ENCODE measurements at places on chromosomes 11 and 22.

- DNase-seq: no peak
These were observed 879.9 kb upstream of the TENM4 start for GRCh38 chr11:80320765-80321164.

DNA sequence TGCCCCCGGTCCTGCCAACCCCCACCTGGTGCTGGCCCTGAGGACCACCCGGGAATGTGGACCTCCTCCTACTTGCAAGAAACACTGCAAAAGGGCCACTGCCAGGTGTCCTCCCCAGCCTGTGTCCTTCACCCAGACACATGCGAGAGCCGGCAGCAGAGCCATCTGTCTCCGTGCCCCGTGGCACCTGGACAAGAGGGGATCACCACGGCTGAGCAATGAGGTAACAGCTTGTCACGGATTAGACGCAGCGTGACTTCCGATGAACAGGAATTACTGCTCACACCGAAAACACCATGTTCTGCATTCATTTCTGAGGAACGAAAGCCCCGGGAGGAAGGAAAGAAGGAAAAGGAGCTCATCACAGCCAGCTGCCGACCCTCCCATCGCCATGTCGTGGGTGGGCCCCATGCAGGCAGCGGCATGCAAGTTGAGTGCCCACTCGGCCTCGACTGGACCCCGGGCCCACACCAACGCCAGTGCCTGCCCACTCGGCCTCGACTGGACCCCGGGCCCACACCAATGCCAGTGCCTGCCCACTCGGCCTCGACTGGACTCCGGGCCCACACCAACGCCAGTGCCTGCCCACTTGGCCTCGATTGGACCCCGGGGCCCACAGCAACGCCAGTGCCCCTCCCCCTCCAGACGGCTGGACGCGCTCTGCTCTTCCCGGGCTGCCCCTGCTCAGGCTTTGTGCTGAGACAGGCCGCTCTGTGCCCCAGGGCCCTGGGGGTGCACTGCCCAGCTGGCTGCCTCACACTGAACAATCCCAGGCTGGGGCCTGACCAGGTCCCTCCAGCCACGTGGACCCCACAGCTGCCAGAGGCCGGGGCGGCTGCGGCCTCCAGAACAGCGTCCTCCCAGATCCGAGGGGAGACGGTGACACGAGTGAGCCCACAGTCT lies 22.0 kb downstream of the CHID1 start:
- DNase-seq: no peak

DNA sequence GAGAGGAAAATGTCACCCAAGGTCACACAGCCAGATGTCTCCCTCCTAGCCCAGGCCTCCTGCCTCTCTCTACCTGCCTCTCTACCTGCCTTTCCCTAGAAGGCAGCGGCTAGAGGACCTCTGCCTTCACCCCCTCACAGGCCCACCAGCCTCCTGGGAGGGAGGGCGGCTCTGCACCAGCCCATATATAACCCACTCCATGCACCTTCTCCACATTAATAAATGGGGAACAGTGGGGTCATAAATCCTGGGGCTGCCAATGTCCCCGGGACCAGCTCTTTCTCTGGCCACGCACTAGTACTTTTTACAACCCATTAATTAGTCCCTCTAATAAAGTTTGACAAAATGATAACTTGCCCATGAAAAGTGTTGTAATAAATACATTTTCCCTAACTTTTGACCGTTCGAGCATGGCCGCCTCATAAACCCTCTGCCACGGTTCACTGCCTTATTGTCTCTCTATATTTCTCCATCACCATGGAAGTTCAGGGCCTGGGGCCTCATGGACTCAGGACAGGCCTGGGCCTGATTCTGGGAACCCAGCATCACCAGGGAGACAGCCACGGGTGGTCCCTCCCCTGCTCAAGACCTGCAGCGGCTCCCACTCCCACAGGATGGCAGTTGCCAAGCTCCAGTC lies 102.1 kb downstream of the MN1 start:
- no peak for DNase-seq

- no peak for DNase-seq
These were observed 13.0 kb downstream of the GUCD1 start for GRCh38 chr22:24541681-24542515.

GRCh38 chr22:50683086-50683993 lies 10.7 kb downstream of the SHANK3 start:
- no peak for DNase-seq

GRCh38 chr11:104526006-104526405 lies 362.1 kb upstream of the PDGFD start:
- no peak for DNase-seq

- peak; percentile 19 for DNase-seq
These were observed 26.2 kb upstream of the PARVG start for GRCh38 chr22:44154436-44154942.

DNA sequence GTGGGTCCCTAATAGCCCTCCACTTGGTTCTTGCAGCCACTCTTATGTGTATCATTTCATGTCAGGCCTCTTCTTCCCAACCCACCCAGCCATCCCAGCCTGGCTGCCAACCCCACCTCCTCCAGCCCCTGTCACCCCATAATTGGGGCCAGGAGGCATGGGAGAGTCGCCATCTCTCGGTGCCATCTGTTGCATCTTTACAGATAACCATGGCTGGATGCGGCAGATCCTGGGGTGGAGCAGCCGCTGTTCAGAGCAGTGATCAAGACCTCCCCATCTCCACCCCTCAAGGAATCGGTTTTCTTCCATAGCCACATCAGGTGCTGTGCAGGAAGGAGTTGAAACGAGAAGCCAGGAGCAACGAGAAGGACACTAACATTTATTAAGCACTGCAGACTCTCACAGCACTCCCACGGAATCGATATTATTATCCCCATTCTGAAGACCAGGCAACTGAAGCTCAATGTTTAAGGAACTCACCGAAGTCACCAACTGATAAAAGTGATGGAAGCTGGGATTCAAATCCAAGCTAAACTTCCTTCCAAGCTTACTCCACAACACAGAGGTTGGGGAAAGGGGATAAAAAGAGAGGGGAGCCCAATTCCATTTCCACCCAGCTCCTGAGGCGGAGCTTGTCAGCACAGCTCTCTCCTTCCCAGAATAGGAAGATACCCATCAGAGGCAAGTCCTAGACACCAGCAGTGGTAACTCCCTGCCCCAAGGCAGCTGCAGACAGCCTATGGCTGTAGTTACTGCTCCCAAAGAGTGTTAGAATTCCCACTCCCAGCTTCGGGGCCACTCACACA lies 2.7 kb downstream of the SLC43A1 start:
- no peak for DNase-seq

DNA sequence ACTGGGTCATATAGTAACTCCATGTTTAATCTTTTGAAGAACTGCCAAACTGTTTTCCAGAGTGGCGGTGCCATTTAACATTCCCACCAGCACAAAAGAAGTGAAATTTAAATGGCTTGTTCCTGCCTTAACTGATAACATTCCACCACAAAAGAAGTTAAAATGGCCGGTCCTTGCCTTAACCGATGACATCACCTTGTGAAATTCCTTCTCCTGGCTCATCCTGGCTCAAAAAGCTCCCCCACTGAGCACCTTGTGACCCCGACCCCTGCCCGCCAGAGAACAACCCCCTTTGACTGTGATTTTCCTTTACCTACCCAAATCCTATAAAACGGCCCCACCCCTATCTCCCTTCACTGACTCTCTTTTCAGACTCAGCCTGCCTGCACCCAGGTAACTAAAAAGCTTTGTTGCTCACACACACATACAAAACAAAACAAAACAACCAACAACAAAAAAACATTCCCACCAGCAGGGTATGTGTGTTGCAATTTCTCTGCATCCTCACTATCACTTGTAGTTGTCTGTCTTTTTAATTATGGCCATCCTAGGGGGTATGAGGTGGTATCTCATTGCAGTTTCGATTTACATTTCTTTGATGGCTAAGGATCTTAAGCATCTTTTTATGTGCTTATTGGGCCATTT lies 109.0 kb downstream of the FAR1 start:
- DNase-seq: no peak

GRCh38 chr11:34316347-34317035 lies 41.3 kb downstream of the ABTB2 start:
- no peak for DNase-seq

GRCh38 chr11:11089805-11090204 lies 232.0 kb upstream of the ZBED5 start:
- no peak for DNase-seq

- DNase-seq: no peak
These were observed 50.9 kb upstream of the ATXN10 start for GRCh38 chr22:45620706-45621105.

DNA sequence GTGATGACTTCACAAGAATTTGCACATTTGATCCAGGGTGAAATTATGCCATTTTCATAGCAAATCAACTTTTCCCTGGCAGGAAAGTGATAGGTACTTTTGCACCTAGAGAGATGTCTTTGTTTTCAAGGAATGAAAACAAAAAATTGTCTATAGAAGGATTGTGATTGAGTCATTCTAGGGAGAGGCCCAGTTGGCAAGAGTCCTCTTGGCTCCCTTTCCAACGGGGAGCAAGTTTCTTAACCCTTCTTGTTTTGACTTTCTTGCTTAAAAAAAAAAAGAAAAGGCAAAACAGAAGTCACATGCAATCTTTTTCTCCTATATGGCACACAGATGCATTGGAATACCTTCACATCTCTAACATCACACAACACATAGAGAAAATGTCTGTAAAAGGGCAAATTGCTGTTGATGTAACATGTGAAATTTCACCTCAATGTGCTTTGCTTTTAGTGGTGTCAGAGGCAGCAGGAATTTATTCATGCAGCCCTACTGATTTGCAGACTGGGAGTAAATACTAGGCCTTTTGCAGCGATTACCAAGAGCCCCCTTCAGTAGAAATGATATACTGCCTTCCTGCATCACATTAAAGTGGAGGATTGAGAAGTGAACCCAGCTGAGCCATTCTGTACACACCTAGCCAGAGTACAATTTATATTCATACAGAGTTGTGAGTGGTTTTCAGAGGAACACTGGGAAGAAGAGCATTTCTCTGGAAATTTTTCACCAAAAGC lies 290.7 kb upstream of the MPPED2 start:
- DNase-seq: no peak

GRCh38 chr11:18171377-18172000 lies 1.1 kb upstream of the MRGPRX4 start:
- DNase-seq: no peak

DNA sequence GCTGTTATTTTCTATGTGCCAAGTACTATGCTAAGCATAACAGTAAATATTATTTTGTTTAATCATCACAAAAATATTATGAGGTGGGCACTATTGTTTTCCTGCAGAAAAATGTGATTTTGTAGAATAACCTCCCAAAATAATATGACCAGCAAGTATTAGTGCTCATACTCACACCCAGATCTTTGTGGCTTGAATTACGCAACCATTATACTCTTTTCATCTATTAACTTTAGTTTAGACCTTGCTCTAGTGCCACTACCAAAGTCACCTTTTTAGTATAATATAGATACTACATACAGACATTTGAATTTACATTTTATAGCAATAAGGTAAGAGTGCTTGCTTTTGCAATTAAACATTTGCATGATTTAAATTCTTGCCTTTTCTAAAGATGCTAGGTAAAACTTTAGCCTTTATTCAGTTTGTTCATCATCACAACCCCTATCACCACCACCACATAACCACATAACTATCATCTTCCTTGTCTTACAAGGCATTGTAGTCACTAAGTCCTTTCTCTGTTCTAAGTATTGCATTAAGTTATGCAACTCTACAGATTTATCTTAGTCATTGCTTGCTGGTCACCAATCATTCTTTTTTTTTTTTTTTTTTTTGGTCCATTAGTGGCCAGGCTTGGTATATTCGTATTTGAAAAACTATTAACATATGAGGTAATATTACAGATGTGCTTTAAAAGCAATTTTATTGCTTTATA lies 68.4 kb downstream of the GAS2 start:
- no peak for DNase-seq

DNA sequence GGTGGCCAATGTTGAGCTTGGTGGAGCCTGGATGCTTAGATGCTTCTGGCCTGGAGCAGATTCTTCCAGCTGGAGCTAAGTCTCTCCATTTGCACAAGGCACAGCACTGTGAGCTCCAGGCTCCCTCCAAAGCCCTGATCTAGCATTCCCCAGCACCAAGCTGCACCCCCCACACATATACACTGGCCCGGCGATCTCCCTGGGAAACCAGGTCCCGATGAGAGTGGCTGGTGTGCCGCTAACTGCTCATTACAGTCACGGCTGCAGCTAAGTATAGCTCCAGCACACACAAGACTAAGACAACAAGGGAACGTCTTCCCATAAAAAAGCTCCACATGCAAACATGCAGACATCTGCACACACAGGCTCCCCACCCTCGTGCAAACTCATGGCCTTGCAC lies 17.6 kb downstream of the KCNC1 start:
- DNase-seq: no peak

DNA sequence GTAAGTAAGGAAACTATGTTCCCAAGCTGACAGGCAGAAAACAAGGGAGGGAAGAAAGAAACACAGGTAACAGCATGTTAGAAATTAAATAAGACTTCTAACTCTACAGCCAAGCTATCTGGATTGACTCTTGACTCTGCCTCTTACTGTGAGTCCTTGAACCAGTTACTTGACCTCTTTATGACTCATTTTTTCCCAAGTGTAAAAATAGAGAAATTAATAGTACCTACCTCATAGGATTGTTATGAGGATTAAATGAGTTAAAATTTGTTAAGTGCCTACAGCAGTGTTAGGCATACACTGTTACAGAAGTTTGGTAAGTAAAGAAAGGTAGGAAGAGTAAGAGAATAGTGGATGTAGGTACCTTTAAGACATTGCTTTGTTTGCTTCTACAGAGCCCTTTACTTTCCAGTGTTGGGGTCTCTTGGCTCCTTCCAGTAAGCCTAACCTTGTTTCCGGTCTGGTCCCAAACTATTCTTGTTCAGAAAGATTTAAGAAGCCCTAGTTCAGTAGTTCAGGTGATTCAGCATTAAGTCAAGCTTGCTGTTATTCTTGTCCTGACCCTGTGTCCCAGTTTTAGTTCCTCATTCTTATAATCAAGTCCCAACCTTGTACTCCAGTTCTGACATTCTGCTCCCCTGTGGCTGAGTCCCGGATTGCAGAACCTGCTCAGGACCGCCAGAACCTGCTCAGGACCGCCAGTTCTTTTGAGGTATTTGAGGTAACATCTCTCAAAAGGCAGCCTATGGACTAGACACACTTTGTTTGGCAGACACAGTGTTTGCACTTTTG lies 963.4 kb upstream of the CCDC90B start:
- no peak for DNase-seq

All from CD4-positive, alpha-beta T cell treated with Interleukin-1 beta for 1 hour (primary cell).